ENCODE measurements at places on chromosomes 6 and 20.

DNA sequence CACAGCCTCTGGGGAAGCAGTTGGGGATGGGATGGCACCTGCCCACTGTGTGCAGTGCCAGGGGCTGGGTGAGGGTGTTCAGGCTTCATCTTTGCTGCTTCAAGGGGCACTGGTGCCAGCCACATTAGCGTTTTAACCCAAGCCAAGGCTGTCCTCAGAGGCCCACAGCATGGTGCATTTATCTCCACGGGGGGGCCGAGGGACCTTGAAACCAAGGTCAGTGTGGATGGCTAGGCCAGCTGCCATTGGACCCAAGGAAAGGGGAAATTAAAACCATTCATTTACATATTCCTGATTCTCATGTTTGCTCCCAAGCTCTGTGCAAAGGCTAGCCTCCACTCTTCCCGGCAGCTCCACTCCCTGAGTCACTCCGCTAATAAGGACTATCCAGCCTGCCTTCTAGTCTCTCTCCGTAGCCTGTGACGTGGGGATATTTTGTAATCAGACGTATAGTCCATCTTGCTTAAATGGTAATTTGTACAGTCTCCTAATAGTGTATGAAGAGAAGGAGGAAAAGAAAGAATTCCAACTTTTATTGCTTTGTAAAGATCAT lies 197.1 kb downstream of the CDH4 start:
- DNase-seq: no peak

- no peak for DNase-seq
Observed at GRCh38 chr6:139159016-139159415, 24.1 kb downstream of the HECA start.

DNA sequence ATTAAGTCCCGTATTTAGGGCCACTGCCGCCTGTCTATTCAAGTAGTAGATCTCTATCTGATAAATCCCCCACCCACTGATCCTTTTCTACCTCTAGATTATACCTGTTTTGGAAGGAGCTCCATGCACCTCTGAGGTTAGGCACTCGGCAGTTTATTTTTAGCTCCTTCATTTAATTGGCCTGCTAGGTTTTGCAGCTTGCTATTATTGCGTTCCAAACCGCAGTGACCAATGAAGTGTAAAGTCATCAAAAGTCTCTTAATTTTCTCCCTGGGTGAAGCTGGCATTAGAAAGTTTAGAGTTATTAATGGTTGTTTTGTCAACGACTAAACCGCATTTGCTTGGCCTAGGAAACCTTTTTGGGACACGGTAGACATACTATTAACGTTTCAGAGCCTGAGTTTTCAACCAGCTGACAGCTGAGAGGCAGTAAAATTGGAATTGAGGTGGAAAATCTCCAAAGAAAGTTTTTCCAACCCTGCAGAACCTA lies 60.0 kb downstream of the RFPL4B start:
- DNase-seq: no peak

- DNase-seq: peak; percentile 34
Observed at GRCh38 chr6:24931718-24932691, 3.8 kb downstream of the RIPOR2 start.

GRCh38 chr6:137645850-137646249 lies 151.7 kb upstream of the OLIG3 start:
- no peak for DNase-seq

DNA sequence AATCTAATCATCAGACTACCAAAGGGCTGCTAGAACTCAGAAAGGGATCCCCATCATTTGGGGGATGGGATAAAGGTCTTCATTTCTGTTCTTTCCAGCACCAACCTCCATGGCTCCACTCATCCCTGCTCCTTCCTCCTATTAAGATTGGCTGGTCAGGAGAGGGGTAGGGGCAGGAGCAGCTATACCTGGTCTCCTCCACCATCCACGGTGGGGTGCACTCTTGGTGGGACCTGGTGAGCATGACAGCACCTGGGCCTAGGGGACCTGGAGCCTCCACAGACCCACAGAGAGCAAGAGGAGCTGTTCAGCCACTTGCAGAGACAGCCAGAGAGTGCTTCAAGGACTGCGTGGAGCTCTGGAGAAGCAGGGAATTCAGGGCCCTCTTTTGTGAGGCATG lies 6.1 kb upstream of the ULBP2 start:
- DNase-seq: no peak

DNA sequence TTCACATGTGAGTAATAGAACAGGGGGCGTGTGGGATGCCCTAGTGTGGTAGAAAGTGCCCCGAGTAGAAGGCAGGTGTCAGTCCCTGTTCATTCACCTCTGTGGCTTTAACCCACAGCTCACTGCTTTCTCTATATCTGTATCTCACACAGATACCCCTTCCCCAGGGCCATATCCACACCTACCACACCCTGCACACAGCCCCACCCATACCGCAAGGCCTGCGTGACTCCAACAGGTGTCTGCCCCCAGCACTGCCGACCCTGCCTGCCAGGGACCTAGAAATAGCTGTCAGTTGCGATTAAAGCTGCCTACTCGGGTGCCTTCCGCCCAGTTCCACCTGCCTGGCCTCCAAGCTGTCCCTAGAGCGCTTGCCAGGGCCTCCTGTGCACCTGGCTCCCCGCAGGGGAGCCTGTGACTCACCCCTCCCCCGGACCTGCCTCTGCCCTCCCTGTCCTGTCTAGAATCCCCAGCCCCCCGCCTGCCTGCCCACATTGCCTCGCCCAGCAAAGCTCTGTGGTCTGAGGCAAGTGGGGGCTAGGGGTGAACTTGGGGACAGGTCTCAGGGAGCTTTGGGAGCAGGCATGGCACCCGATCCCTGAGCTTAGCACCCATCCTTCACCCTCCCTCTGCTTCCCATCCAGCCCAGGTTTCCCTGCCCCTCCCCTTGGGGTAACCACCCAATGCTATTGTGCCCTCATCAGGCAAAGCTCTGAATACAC lies 38.3 kb upstream of the ID1 start:
- peak; percentile 88 for DNase-seq

DNA sequence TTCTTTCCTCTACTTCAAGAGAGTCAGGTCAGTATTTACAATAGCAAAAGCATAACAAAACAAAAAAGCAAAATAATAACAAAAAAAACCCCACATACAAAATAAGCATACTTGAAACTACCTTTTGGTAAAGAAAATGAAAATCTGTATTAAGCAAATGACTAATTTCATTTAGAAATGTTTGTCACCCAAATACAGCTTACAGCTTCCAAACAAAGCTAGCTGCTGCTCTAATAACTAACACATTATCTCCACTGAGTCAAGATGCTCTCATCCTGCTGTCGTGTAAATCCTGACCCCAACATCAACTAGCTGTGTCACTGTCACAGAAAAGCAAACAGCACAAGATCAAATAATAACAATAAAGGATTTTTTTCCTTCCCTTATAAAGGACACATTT lies 21.7 kb downstream of the MAP7 start:
- no peak for DNase-seq

DNA sequence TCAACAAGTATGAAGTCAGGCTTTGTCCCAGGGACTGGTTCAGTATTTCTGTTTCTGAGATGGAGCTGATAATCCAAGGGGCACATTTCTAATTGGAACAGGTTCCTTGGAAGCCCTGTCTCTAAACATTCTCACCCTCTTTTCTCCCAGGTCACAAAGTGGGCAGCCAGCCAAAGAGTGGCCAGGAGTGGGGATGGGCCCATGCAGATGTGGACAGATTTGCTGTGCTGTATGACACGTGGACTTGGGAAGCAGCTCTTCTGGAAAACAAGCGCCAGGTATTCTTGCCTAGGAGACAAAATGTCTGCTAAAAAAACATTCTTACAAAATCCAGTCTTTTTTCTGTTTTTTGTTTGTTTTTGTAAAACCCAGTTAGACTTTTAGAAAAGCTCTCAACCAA lies 140.2 kb downstream of the CD164 start:
- DNase-seq: peak; percentile 3
